MG63 (cell line): ENCODE measurements at places on chromosomes 3 and 15. TPM values are rescaled to one million over a fixed set of nuclear protein-coding genes. Genes with fewer than 3 reads are reported as not detected.

Gene SUSD5
- 4.2 and 5.4 TPM in 2 replicates for total RNA-seq

Gene CLN6
- total RNA-seq: 29.5 and 38.8 TPM in 2 replicates

Gene TMOD2
- total RNA-seq: 1.3 and 1.4 TPM in 2 replicates

Gene LRTM1
- total RNA-seq: not detected in 2 replicates

Gene FGF7
- 7.1 and 9.2 TPM in 2 replicates for total RNA-seq

Gene DPPA4
- total RNA-seq: not detected in 2 replicates
